Foreskin keratinocyte (primary cell): ENCODE measurements at places on chromosomes 12 and 14. TPM values are rescaled to one million over a fixed set of nuclear protein-coding genes. Genes with fewer than 3 reads are reported as not detected.

FAM222A gene
- total RNA-seq = 0.31 and 0.53 TPM in 2 replicates

PTPRB gene
- total RNA-seq = 0.71 and 0.88 TPM in 2 replicates

PTPN6 gene
- total RNA-seq = 22.5 and 23.2 TPM in 2 replicates

BMP4 gene
- total RNA-seq = 8.6 and 13.7 TPM in 2 replicates

KRT8 gene
- 445 and 504 TPM in 2 replicates for total RNA-seq

KRT85 gene
- total RNA-seq = not detected in 2 replicates

JPH4 gene
- not detected in 2 replicates for total RNA-seq

EPYC gene
- not detected in 2 replicates for total RNA-seq

KRT79 gene
- not detected in 2 replicates for total RNA-seq

ADAM21 gene
- total RNA-seq = 0.28 and 0.44 TPM in 2 replicates

RNU4-1 gene
- 4,069 and 6,144 TPM in 2 replicates for total RNA-seq

GNB3 gene
- 2.1 and 2.9 TPM in 2 replicates for total RNA-seq

RAPGEF3 gene
- total RNA-seq = 7.7 and 8.1 TPM in 2 replicates

STYK1 gene
- 3.1 and 3.7 TPM in 2 replicates for total RNA-seq

SERPINA9 gene
- not detected in 2 replicates for total RNA-seq

CLEC6A gene
- not detected in 2 replicates for total RNA-seq

FGD4 gene
- total RNA-seq = 12.1 and 13.9 TPM in 2 replicates

RPS29 gene
- total RNA-seq = 2,385 and 2,618 TPM in 2 replicates

CLEC1A gene
- total RNA-seq = not detected in 2 replicates

OR4E2 gene
- total RNA-seq = not detected in 2 replicates

P2RX2 gene
- total RNA-seq = not detected in 2 replicates

PTGER2 gene
- total RNA-seq = 0.11 TPM in 1 of 2 replicates, not detected in the other

MFAP5 gene
- 158 and 191 TPM in 2 replicates for total RNA-seq

DACT1 gene
- 0.07 and 0.20 TPM in 2 replicates for total RNA-seq

RPL41 gene
- 4,994 and 5,148 TPM in 2 replicates for total RNA-seq

TTC7B gene
- total RNA-seq = 46.5 and 50.3 TPM in 2 replicates

ADCY4 gene
- total RNA-seq = 0.49 and 1.1 TPM in 2 replicates

RPS6KL1 gene
- total RNA-seq = 2.8 and 3.1 TPM in 2 replicates

NRIP2 gene
- total RNA-seq = not detected in 2 replicates

LRRC10 gene
- total RNA-seq = not detected in 2 replicates
